Liver (tissue), 10 donors: ENCODE measurements at places on chromosomes 1 and 21. TPM values are rescaled to one million over a fixed set of nuclear protein-coding genes. Genes with fewer than 3 reads are reported as not detected.

Gene OTUD3
- polyA plus RNA-seq, result 0.71 TPM

Gene HSD3B2
- 0.14 TPM for polyA plus RNA-seq

Gene EXO1
- 0.51 TPM for polyA plus RNA-seq

Gene FMO3
- 99.5 TPM for polyA plus RNA-seq

Gene KRTAP12-2
- not detected for polyA plus RNA-seq

Gene SLAMF7
- 2.9 TPM for polyA plus RNA-seq

Gene NR0B2
- 56.9 TPM for polyA plus RNA-seq

Gene UTS2
- polyA plus RNA-seq, result not detected

Gene MAP3K6
- 4.6 TPM for polyA plus RNA-seq

Gene HES3
- not detected for polyA plus RNA-seq

Gene PAPPA2
- 23.5 TPM for polyA plus RNA-seq

Gene OR6K3
- not detected for polyA plus RNA-seq

Gene FAM72D
- not detected for polyA plus RNA-seq

Gene SLC1A7
- polyA plus RNA-seq, result 0.67 TPM

Gene UBL4B
- polyA plus RNA-seq, result not detected

Gene KRTAP13-2
- polyA plus RNA-seq, result not detected

Gene AKT3
- 1.7 TPM for polyA plus RNA-seq

Gene NKAIN1
- not detected for polyA plus RNA-seq

Gene ZBTB8B
- polyA plus RNA-seq, result not detected

Gene COL9A2
- 0.22 TPM for polyA plus RNA-seq

Gene OR10Z1
- polyA plus RNA-seq, result not detected

Gene RGS4
- 1.4 TPM for polyA plus RNA-seq

Gene GGPS1
- 6.5 TPM for polyA plus RNA-seq

Gene FOXJ3
- polyA plus RNA-seq, result 9.7 TPM

Gene CNR2
- polyA plus RNA-seq, result 0.03 TPM

Gene CDA
- polyA plus RNA-seq, result 38.9 TPM

Gene TSPAN2
- polyA plus RNA-seq, result 0.27 TPM

Gene NCF2
- 3.4 TPM for polyA plus RNA-seq

Gene CHIA
- polyA plus RNA-seq, result 0.06 TPM

Gene UBQLN4
- 17.8 TPM for polyA plus RNA-seq

Gene RGS21
- polyA plus RNA-seq, result not detected

Gene TMEM82
- polyA plus RNA-seq, result 20.9 TPM

Gene JAM2
- 2.0 TPM for polyA plus RNA-seq

Gene LRRC3
- polyA plus RNA-seq, result 11.1 TPM

Gene TNFRSF18
- 0.17 TPM for polyA plus RNA-seq

Gene TMEM200B
- 1.9 TPM for polyA plus RNA-seq

Gene PLA2G2D
- not detected for polyA plus RNA-seq

Gene GABPA
- polyA plus RNA-seq, result 5.4 TPM

Gene SHE
- 3.5 TPM for polyA plus RNA-seq

Gene ALX3
- not detected for polyA plus RNA-seq

Gene OR2W3
- not detected for polyA plus RNA-seq

Gene PHC2
- 62.3 TPM for polyA plus RNA-seq

Gene TMEM52
- 13.1 TPM for polyA plus RNA-seq

Gene GJA4
- polyA plus RNA-seq, result 7.9 TPM

Gene GBP5
- 0.78 TPM for polyA plus RNA-seq

Gene BECN2
- polyA plus RNA-seq, result not detected

Gene PLPPR5
- not detected for polyA plus RNA-seq

Gene NFIA
- polyA plus RNA-seq, result 6.8 TPM

Gene ALPL
- polyA plus RNA-seq, result 93.1 TPM

Gene LRRN2
- polyA plus RNA-seq, result 0.13 TPM

Gene FAM110D
- polyA plus RNA-seq, result 0.10 TPM

Gene LCA5L
- 1.2 TPM for polyA plus RNA-seq

Gene LCE1E
- polyA plus RNA-seq, result not detected

Gene MROH7
- polyA plus RNA-seq, result 0.07 TPM

Gene STYXL2
- polyA plus RNA-seq, result not detected

Gene TLR5
- polyA plus RNA-seq, result 1.1 TPM

Gene AIRE
- not detected for polyA plus RNA-seq

Gene AMY1A
- polyA plus RNA-seq, result not detected

Gene CFHR1
- 507 TPM for polyA plus RNA-seq
